Hepatocyte (in vitro differentiated cells): ENCODE measurements at places on chromosomes 4 and X. TPM values are rescaled to one million over a fixed set of nuclear protein-coding genes. Genes with fewer than 3 reads are reported as not detected.

ASMT gene
- not detected in 2 replicates for total RNA-seq

AWAT1 gene
- not detected in 2 replicates for total RNA-seq

MID1IP1 gene
- 78.8 and 93.3 TPM in 2 replicates for total RNA-seq

TBC1D8B gene
- 14.6 and 15.6 TPM in 2 replicates for total RNA-seq

MXRA5 gene
- 13.7 and 14.0 TPM in 2 replicates for total RNA-seq

HMX1 gene
- total RNA-seq: not detected in 2 replicates

MAGEB17 gene
- 0.20 TPM in 1 of 2 replicates, not detected in the other for total RNA-seq

CSAG3 gene
- not detected in 2 replicates for total RNA-seq

GAGE2A gene
- not detected in 2 replicates for total RNA-seq

DGAT2L6 gene
- total RNA-seq: not detected in 2 replicates

SORCS2 gene
- total RNA-seq: 1.6 and 2.4 TPM in 2 replicates

MAPK10 gene
- 12.2 and 14.8 TPM in 2 replicates for total RNA-seq

PORCN gene
- 3.8 and 12.8 TPM in 2 replicates for total RNA-seq

IGFBP7 gene
- total RNA-seq: 73.4 and 74.0 TPM in 2 replicates
